Thyroid gland (tissue), 4 donors: ENCODE measurements at places on chromosomes 7 and 10.

- DNase-seq = no peak
Measured at GRCh38 chr10:49601857-49602256, 8.3 kb upstream of the SLC18A3 start.

DNA sequence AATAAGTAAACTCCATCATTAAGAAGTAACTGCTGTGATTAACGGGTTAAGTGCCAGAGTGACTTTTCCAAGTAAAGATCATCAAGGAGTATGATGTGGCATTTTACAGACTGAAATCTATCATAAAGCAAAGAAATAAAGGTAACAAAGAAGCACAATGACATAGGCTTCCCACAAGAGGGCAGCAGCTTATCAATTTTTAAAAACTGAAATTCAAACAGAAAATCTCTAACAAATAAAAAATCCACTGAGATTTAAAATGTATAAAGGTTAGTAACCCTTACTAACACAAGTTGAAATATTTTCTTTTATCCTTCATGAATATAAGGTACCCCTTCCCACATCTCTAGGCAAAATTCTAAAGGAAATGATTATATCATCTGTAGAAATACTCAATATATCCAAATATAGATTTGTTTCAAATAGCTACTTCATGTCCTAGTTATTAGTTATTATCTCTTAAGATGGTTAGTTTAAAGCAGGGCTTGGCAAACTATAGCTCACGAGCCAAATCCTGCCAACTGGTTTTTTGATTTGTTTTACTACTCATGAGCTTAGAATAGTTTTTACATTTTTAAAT lies 29.2 kb downstream of the FAM3C start:
- peak; percentile 7 for DNase-seq

DNA sequence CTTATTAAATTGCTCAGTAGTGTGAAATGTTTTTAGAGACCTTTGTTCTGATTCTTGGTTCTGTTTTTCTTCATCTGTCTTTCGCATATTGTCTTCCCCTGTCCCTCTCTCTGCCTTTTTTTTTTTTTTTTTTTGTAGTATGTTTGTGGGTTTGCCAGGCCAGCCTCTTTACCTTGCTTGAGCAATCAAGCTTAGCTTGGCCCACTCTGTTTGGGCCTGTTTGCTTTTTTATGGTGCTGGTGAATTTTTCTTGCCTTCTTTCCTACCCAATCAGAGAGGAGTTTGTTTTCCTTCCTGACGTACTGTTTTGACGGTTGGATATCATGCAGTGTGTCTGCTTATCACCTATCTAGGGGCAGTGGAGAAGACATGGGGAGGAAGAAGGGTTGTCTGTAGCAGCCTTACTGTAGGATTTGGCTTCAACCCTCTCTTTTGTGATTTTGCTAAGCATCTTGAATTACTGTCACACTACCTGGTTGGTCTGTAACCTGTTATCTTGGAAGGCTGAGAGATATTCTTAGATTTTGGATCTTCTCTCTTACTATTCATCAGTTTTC lies 64.0 kb downstream of the BBS9 start:
- DNase-seq = peak; percentile 69

DNA sequence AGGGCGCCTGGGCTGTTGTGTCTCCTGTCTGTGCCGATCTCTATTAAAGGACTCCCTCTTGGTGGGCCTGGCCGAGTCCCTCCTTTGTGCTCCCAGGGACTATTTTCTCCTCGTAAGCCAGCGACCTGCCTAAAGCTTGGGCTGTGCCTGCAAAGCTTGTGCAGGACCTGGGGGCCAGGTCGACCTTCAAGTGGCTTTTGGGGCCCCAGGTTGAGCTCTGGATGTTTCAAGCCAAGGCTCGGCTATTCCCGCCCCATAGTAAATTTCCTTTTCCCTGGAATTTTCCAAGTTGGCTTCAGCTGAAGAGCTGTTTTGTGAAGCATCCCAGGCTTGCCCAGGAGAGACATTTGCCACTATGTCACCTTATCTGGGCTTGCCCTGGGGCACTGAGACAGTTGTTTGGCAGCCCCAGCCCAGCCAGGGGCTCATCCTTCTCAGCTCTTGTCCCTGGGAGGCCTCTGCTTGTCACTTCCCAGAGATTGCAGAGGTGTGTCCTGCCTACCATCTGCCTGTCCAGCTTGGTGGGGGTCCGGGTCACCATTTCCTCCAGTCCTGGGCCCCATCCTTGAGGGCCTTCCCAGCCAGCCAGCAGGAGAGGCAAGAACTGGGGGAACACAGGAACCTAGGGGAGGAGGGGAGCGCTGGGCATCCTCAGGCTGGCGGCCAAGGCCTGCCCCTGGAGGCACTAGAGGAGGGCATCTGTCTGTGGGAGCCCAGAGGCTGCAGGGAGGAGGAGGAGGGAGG lies 20.2 kb downstream of the ZMIZ2 start:
- no peak for DNase-seq

- no peak for DNase-seq
Measured at GRCh38 chr10:133122171-133122935, 34.6 kb downstream of the ADGRA1 start.

DNA sequence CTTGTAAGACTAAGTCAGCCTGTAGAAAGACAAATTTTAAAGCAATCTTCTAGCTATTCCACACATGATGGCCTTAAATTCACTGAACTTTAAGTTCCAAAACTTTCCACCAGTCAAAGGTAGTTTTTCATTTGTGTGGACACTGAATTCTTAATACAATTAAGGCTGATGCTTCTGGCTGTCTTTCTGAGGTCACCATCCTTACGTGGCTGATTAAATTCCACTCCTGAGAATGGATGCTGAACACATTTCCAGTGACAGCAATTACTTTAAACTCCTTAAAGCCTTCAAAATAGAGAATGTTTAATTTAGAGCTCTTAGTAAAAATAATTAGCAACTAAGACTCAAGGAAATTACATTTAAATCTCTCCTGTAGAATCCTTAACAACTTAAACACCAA lies 142.6 kb upstream of the COL1A2 start:
- no peak for DNase-seq

- no peak for DNase-seq
Measured at GRCh38 chr7:128080169-128080568, 48.9 kb upstream of the LRRC4 start.

DNA sequence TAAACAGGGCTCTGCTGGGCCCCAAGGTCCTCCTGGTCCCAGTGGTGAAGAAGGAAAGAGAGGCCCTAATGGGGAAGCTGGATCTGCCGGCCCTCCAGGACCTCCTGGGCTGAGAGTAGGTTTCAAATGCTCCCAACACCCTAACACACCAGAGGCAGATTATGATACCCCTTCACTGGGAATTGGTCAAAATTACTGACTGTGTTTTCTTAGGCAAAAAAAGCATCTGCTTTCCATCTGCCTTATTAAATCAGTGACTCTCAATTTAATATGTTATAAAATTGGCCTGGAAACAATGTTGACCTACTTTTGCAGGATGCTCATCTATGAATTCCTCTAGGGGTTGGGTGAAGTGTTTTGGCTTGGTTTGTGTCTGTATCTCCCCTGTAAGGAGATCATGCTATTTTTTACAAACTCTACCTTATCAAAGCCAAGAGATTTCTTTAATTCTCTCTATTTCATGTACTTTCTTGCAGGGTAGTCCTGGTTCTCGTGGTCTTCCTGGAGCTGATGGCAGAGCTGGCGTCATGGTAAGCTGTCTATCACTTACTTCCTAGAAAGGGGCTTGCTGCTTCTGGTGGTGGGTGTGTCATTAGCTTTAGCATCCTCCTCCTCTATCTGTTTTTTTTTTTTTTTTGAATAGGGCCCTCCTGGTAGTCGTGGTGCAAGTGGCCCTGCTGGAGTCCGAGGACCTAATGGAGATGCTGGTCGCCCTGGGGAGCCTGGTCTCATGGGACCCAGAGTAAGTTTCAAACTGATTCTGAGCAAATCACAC lies 15.9 kb downstream of the COL1A2 start:
- no peak for DNase-seq

DNA sequence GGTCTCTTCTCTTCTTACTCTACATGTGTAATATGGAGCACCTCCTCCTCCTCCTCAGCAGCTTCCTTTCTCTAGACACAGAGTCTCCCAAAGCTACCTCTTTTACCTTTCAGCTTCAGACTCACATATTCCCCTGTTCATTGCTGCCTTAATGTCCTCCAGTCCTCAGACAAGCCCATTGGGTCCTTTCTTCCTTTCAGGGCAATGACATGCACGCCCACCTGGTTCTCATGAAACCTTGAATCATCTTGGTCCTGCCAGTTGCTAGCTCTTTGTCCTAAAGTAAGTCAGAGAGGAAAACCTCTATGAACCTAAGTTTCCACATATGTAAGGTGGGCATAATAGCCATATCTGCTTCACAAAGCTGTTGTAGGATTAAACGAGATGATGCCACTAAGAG lies 227.0 kb downstream of the RPS24 start:
- no peak for DNase-seq

DNA sequence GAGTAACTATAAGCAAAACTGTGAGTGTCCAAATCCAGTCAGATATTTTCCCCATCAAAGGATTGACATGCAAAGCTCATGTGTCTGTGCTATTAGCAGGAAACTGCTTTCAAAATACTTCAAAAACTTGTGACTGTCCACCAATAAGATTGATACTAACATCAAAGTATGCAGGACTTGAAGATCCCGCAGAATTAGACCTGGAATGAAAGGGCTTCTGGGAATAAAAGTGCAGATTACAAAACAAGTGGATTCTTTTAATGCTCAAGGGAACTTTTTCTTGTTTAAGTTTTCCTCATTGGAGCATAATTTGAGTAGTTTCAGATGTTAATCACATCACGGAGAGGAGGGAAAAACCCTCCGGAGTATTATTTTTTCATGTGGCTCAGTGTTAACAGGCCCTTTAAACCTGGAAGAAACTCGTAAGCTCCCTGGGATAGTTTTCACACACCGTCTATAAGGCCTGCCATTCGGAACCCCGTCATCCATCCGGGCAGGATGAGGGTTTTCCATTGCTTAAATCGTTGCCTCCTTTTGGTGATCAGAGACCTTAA lies 33.9 kb upstream of the MKX start:
- DNase-seq = no peak

DNA sequence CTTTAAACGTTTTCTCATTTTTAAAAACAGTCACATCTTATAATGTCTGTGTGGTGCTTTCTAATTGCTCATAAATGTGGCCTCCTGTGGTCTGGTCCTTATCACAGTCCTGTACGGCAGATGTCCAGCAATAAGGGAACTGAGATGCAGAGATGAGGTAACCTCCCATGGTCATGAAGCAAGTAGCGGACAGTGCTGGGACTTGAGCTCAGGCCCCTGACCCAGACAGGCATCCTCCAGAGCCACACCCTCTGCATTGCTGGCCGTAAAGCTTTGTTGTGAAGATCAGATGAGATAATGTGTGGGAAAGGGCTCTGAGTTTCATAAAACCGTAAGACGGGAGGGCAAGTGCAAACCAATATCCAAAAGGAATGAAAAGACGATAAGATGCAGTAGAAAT lies 48.2 kb downstream of the DYNC2I1 start:
- DNase-seq = no peak

DNA sequence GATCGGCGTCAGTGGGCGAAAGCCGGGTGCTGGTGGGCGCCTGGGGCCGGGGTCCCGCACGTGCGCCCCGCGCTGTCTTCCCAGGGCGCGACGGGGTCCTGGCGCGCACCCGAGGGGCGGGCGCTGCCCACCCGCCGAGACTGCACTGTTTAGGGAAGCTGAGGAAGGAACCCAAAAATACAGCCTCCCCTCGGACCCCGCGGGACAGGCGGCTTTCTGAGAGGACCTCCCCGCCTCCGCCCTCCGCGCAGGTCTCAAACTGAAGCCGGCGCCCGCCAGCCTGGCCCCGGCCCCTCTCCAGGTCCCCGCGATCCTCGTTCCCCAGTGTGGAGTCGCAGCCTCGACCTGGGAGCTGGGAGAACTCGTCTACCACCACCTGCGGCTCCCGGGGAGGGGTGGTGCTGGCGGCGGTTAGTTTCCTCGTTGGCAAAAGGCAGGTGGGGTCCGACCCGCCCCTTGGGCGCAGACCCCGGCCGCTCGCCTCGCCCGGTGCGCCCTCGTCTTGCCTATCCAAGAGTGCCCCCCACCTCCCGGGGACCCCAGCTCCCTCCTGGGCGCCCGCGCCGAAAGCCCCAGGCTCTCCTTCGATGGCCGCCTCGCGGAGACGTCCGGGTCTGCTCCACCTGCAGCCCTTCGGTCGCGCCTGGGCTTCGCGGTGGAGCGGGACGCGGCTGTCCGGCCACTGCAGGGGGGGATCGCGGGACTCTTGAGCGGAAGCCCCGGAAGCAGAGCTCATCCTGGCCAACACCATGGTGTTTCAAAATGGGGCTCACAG lies 1.1 kb downstream of the EGFR start:
- DNase-seq = peak; percentile 65

DNA sequence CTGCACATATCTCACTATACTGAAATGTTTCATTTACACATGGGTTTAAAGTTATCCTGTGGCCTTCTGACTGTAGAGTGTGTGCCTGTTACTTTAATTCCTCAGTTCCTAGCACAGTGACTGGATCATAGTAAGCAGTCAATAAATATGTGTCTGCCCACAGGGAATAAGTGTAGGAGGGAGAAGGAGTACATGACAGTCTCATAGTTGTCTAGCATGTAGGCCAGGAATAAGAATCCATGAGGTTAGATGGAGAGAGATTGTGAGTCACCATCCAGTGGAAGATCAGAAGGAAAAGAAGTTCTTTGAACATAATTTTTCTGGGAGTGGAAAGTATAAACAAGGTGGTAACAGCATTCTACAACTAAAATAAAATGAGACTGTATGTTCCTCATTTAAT lies 36.6 kb upstream of the SEMA3A start:
- no peak for DNase-seq

DNA sequence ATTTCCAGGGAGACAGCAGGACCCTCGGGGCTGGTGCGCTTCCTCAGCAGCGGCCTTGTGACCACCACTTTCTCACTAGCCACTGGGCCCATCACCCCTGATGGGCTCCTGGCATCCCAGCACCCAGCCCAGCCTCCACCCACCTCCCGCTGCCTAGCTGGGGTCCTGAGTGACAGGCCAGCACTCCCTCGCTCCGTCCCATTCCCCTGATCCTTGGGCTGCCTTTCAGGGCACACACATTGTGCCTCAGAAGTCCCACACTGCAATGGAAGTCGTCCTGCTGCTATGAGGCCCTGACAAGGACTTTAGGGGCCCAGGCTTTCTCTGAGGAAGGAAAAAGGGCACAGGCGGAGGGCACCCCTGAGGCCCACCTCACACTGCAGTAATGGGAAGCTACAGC lies 12.4 kb downstream of the CAMK2B start:
- DNase-seq = no peak

DNA sequence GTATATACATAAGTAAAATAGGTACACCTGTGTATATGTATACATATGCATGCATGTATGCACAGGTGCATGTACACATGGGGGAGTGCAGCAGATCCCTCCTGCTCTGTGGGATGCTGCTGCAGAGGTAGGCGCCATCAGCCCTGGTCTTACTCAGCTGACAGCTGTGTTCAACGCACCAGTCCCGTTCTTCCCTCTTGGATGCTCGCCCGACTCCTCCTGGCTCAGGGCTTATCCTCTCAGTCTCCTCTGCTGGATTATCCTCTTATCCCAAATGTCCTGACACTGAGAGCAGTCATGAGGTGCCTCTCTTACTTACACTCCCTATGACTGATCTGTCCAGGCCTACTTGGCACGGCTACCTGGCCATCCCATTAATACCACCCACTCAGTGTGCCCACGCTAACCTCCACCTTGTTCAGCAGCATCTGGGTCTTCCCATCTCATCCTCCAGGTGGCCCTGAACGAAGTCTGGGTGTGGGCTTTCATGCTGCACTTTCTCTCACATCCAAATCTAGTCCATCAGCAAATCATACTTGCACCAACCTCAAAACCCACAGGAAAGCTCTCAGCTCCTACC lies 357.1 kb downstream of the TCERG1L start:
- no peak for DNase-seq

GRCh38 chr10:130028465-130028819 lies 64.4 kb upstream of the EBF3 start:
- no peak for DNase-seq
